Activated effector memory CD4-positive, alpha-beta T cell treated with anti-CD3 and anti-CD28 coated beads, Interleukin-2, amount 50 U/mL, for 16 hours (primary cell): ENCODE measurements at places on chromosomes 5 and 9.

DNA sequence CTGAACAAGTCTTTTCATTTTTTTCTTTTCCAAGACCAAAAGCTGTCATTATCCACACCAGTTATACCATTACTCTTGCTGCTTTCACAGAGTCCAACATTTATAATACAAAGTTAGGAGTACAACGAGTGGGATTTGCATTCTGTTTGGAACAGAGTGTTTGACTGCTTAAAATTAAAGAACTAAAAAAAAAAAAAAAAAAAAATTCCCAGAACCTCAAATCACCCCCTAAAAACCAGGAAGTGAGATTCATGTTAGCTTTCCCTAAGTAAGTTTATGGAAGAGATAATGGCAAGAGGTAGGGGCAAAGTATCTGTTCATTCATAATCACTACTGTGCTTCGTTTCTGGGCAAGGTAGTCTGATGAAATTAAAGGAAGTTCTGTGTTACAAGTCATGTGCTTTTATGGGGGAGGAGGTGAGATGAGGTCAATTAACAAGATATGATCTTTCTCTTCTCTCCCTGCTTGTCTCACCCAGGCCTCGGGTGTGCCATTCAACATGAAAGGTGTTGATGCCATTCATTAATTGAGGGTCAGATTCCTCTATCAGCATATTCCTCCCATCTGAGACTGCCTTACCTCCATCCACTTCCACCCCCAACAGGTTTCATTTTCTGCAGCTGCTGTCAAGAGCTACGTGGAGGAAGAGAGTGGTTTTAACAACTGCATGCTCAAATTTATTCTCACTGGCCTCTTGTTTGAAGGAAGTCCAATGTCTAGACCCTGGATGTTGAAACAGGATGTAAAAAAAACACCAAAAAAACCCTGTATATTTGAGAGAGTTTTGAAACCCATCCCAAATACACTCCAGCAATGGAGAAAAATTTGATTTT, 58.1 kb downstream of the MARCHF3 start:
- DNase-seq, result no peak

DNA sequence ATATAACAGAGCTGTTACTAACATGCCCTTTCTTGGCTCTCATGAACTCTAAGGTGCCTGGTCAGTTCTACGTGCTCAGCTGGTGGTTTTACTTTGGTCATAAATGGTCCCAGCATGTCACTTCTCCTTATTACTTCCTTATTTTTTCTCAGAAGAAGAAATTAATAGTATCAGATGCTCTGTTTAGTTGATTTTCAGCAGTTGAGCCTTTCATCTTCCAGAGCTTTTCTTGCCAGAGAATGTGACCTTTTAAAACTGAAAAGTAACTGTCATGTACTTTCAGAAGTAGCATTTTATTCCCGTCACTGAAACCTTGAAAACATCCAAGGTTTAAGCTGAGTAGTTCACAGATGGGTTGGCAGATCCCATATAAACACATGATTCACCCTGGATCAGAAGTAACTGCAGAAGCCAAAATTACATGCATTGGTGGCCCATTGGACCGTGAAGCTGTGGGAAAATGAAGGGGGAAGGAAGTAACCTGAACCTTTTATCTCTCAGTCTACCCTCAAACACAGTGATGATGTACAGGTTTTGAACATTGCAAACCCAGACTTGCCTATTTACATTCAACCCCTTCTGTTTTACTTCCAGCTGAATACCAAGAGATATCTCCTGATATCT, 50.5 kb downstream of the HACD4 start:
- DNase-seq, result no peak

DNA sequence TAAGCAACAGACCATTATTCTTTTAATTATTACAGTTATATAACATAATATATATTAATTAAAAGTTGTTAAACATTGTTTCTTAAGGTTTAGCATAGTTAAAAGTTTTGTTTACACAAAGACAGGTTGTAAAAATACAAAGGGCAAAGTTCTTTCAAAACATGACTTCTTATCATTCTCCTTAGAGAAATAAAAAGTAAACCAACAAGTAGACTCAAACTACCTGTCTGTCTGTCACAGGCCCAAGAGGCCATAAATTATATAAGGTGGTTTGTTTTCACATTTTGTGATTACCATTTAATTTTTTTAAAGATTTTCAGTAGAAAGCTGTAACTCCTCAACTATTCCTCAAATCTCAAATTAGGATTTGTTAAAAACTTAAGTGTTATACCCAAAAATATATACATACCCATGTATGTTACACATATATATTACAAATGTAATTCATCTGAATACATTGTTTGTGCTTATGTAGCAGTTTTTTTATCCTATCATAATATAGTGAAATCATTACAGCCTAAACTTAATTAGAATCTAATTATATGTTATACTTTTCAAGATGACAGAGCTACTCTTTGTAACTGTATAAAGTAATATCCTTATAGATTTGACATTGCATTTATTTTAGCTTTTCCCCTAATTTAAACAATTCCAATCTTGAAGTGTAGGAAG, 93.8 kb upstream of the GRHPR start:
- DNase-seq, result no peak

DNA sequence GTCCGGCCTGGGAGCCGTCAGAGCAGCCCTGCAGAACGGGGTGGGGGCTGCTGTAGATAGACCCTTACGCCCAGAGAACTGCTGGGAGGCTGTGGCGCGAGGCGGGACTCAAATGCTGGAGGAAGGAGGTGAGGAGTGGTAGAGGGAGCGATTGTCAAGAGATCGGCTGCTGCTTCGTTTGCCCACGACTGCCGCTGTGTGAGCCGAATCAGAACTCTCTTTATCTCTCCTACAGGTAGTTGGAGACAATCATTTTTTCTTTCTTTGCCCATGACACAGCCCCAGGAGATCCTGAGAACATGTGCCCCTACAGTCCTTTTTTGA, 456 bp downstream of the ZNF79 start:
- no peak for DNase-seq

DNA sequence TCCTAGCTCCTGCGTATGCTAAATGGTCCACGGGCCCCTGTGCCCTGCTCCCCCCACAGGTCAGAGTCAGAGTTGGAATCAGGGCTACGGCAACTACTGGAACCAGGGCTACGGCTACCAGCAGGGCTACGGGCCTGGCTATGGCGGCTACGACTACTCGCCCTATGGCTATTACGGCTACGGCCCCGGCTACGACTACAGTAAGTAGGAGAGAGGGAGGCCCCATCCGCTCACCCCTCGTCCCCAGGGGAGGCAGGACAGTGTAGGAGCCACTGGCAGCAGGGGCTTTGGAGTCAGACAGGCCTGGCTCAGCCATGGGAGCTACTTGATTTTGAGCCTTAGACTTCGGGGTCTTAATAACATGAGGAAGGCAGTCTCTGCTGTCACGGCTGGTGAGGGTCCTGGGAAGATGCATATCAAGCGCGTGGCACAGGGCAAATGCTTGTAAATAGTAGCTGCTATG, 5.8 kb downstream of the HNRNPAB start:
- no peak for DNase-seq

DNA sequence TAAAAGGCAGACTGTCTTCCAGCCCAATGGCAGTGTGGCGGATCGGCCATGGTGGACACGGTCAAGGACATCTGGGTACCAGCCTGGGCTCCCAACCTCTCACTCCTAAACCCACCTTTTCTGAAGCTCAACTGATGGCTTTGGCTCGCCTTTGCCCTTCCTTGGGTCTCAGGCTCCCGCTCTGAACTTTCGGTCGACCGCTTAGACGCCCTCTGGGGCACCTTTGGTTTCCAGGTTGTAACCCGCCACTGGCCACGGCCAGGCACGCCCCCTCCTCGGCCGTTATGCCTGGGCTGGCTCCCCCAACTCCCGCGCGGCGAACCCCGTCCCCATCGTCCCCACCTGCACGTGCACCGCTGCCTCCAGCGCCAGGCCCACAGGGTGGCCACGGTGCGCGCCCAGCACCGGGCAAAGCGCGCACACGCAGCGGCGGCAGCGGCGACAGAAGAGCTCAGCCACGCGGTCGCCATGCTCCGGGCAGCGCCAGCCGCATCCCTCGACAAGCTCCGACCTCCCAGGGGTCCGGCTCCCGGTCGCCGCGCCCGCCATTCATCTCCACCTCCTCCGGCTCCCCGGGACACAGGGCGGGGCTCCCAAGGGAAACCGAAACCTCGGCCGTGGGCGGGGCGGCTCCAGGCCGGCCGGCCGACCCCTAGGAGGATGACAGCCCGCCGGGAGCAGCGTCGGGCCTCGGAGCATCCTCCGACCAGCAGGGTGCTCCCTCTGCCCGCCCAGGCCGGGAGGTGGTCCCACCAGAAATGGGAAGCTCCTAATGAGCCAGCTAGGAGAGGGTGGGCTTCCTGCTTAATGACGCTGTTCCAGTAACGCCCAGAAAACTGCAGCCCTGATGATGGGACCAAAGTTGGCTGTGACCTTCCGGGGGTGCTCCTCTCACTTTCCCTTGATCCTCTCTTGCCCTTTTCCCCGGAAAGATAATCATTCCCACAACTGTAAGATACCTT, at the start of gene TRIM14:
TRIM14 (minus strand) TSS at position 583 of the 962 bp plus-strand sequence; CDS start at position 549, 34 bp downstream.
- DNase-seq, result peak; percentile 87

GRCh38 chr5:58204966-58205365, 254.9 kb downstream of the PLK2 start:
- no peak for DNase-seq

DNA sequence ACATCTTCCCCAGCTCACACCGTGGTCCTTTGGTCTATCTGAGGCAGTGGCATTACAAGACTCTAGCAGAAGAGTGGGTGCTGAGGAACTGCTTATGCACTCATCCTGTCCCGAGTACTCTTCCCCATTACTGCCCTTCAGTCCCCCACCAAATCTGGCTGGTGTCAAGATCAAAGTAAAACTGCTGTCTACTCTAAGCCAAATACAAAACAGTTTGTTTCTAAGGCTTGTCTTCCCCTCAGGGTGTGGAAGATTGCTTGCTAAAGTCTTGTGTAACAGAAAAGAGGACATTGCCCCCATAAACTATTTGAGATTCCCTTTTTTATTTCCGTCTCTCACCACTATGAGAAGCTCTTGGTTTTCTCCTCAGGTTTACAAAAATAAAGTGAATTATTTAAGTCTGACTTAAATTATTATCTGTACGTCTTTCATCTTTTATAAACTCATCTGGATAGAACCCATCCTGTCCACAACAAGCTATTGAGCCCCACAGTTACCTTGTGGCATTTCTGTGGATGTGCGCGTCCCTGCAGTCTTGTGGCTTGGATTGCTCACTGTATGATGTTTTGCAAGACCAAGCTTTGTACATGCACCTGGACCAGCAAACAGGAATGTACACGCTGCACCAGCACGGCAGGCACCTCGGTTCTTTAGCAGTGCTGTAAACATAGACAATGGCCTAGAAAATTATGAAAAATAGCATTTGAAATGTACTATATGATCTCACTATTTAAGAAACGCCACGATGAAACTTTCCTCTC, 61.0 kb downstream of the CYSTM1 start:
- DNase-seq, result no peak

GRCh38 chr5:143134269-143134668, 269.2 kb downstream of the NR3C1 start:
- DNase-seq, result no peak

DNA sequence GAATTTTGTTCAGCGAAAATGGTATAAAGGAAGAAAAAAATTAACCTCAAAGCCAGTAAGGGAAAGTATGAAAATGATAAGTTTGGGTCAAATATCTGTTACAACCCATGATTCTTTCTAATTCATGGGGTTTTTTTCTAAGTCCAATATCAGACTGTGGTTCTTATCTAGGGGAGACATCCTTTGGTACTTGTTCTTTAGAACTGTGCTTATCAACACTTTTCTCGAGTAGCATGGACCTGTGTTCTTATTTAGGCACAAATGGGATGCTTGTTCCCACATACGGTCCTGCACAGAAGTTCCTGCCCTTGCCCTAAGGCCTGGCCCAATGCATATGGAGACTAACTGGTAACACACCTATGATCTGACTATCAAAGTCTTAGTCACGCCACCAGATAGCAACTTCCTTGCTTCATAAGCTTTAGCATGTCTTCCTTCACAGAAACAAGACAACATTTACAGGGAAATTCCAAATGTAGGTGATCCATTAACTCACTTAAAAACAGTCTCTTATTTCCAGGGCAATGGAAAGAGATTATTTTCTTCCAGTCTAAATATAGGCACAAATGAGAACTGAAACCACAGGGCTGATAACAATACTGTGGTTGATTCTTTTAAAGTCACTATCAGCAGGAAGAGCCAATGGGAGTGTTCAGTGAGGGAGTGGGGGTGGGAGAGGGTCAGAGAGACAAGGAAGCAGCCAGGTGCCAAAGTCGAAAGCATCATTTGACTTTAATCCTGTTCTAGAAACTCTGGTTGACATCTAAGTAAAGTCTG, 268.8 kb upstream of the ANKRD55 start:
- no peak for DNase-seq

- DNase-seq, result no peak
Measured at GRCh38 chr5:142316051-142316450, 8.8 kb downstream of the SPRY4 start.

GRCh38 chr5:145948921-145949320, 12.5 kb downstream of the SH3RF2 start:
- DNase-seq, result no peak

- DNase-seq, result no peak
Measured at GRCh38 chr9:105254226-105254625, 9.8 kb downstream of the SLC44A1 start.

DNA sequence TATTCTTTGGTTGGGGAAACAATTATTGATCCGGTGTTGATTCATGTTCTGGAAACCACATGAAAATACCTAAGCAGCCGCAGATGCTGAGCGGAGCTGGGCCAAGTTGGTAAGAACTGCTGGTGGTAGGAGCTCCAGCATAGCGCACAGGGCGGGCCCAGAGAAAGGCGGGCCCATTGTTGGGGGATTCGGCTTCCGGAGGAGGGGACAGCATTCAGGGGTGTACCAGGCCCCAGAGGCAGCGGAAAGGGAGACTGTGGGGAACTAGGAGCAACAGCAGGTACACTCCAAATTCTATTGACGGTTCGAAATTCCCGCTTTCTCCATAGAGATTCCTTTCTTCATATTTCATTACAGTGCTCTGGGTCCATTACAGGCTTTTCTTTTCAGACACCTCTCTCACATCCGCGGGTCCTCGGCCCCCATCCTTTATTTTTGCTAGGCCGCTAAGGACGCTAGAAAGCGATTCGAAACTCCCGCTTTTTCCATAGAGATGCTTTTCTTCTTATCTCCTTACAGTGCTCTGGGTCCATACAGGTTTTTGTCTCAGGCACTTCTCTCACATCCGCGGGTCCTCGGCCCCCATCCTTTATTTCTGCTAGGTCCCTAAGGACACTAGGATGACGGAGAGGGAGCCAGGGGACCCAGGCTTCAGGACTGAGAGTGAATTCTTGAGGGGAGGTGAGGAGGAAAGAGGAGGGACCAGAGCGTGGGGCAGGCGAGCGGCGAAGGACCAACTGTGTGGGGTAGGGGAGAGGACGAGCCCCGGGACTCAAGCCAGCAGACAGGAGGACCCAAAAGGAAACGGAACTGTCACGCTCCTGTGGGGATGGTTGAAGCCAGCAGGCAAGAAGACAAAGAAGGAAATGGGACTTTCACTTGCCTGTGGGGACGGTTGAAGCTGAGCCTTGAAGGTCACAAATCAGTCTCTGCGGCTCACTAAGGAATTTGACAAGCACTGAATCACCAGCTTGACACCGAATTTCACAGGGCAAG, at the start of gene CCDC152:
CCDC152 (plus strand) TSS at position 213 of the 996 bp plus-strand sequence. CDS start 2,304 bp downstream, outside the sequence.
- peak; percentile 80 for DNase-seq

GRCh38 chr5:118946138-118946800, 42.1 kb downstream of the DTWD2 start:
- no peak for DNase-seq
